HS-27A (cell line): ENCODE measurements at places on chromosomes 1 and 21.

- DNase-seq, result no peak
These were observed 87.5 kb downstream of the DDX20 start for GRCh38 chr1:111843177-111843576.

DNA sequence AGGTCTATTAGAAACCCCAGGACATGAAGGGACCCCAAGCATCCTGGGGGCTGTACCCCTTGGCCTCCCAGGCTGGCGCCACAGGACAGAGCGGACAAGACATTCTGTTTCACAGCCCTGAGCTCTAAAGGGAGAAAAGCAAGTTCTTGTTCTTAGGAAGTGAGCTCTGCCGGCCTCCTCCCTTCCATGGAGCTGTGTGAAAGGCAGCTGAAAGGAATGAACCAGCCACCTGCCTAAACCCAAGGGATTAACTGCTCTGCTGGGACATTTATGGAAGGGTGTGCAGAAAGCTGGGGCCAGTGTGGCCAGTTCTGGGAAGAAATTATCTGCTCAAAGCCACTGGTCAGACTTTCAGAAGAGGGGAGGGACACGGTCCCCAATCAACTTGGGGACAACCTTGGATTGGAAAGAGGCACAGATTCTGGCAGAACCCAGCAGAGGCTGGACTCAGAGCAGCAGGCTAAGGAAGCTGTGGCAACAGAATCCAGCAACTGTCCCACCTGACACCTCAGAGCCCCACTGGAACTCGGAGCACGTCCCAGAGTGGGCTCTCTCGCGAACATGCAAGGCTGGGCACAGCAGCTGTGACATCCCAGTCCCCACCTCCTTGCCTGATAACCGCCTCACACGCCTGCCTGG lies 2.1 kb downstream of the KLHL21 start:
- DNase-seq, result no peak

GRCh38 chr1:186871784-186872183 lies 43.0 kb downstream of the PLA2G4A start:
- no peak for DNase-seq

DNA sequence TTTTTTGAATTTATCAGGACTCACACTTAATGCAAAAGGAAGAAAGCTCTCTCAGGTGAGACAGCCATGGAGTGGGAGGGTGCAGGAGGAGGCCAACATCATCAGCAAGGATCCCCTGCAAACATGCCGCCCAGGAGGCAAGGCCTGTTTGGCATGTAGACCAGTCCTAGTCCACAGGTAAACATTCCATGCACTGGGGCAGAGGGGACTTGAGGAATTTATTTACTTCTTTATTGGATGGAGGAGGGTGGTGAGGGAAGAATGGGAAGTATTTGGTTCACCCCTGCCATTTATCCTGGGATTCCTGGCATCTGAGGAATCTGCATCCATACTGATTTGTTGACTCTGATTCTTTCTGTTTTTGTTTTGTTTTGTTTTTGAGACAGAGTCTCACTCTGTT lies 1.5 kb upstream of the UQCRHL start:
- no peak for DNase-seq

DNA sequence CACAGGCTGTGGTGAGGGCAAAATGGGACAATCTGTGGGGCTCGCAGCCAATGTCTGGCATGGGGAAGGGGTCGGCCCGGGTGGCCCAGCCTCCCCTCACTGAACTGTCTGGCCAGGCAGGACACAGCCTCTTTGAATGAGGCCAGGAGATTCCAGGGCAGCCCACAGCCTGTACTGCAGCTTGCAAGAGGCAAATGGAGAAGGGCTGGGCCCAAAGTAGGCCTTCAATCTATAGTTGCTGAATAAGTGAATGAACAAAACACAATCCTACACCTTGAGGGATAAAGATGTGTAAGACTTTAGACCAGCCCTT lies 23.2 kb downstream of the SLC27A3 start:
- DNase-seq, result no peak

- DNase-seq, result peak; percentile 90
These were observed 50.9 kb downstream of the HTR6 start for GRCh38 chr1:19715334-19716203.

DNA sequence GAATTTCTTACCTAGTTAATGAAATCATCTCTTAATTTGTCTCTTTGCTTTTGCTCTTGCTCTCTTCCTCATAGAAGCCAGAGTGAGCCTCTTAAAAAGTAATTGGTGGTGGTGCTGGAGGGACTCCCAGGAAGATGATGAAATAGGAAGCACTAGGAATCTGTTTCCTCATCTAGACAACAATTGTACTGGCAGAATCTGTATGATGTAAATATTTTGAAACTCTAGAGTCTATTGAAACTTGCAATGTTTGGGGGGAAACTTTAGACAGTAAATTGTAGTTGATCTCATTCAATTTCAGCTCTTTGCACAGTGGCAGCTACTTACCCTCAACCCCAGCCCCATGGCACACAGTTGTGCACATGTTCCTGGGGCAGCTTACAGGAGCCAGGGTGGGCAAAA lies 10.6 kb downstream of the RGSL1 start:
- DNase-seq, result no peak

- no peak for DNase-seq
These were observed 55.9 kb downstream of the CD58 start for GRCh38 chr1:116514708-116515525.

- no peak for DNase-seq
These were observed 66.3 kb downstream of the PTPN14 start for GRCh38 chr1:214485151-214485550.

DNA sequence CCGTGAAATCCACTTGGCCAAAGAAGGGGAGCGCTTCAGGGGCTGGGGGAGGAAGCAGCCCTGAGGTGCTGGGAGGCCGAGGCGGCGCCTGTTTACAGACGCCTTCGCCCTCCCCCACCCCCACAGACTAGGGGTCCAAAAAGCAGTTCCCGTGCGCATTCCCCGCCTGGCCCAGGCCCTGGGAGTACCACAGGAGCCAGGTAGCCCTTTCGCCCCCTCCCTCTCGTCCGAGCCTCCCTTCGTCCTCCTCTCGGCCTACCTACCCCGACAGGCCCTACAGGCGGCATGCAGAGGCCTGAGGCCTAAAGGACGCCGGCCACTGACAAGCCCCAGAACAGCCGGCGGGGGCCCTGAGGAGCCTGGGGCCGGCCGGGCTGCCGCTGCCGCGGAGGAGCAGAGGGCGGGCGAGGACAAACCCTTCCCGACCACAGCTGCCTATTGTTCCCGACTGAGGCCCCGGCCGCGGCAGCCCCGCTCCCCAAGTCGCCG lies 522 bp downstream of the RC3H1 start:
- DNase-seq, result no peak

GRCh38 chr1:58901008-58901407 lies 117.2 kb upstream of the JUN start:
- no peak for DNase-seq

- DNase-seq, result no peak
These were observed 116.1 kb downstream of the PSMG1 start for GRCh38 chr21:39066829-39067780.

- peak; percentile 77 for DNase-seq
These were observed 43.5 kb downstream of the ALPL start for GRCh38 chr1:21552715-21553114.

DNA sequence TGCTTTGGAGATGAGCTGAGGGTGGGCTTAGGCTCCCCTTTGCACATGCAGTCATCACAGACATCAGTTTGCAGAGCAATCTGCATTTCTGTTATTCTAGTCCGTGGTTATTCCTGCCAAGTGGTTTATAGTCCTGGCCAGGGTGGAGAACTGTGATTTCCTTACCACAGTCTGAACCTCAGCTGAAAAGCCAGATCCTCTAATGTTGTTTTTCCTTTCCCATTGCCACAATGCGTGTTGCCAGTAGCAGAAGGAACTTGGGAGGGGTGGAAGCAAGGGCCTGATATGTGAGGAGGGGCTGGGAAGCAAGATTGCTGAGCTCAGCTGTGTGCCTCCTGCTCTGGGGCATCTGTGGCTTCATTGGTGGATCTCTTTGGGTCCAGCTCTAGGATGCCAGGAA lies 18.0 kb upstream of the ST3GAL3 start:
- no peak for DNase-seq

GRCh38 chr1:197486946-197487345 lies 218.9 kb downstream of the CRB1 start:
- DNase-seq, result no peak

- DNase-seq, result no peak
These were observed 19.7 kb downstream of the DPH5 start for GRCh38 chr1:101005871-101006270.

- no peak for DNase-seq
These were observed 102.4 kb downstream of the DMRTB1 start for GRCh38 chr1:53561503-53562105.

GRCh38 chr1:243667591-243667990 lies 182.5 kb downstream of the AKT3 start:
- DNase-seq, result no peak

GRCh38 chr1:244157731-244158438 lies 106.8 kb downstream of the ZBTB18 start:
- DNase-seq, result no peak

- DNase-seq, result no peak
These were observed 69.2 kb upstream of the AJAP1 start for GRCh38 chr1:4585216-4585615.

DNA sequence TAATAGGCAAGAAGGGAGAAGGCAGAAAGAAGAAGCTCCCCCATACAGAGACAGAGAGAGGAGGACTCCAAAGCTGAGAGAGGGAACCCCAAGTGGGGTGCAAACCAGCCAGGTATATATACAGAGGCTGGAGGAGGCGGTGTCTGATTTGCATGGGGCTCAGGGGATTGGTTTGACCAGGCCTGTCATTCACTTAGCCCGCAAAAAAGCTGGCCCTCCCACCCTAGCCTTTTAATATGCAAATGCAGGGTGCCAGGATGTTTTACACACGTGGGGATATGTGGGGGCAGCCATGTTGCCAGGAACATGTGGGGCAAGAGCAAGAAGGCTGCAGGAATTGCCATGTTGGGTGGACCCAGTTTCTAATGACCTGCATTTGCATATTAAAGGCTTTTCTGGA lies 37.0 kb upstream of the TENT5B start:
- no peak for DNase-seq

- no peak for DNase-seq
These were observed 69.1 kb upstream of the ABCG1 start for GRCh38 chr21:42149656-42150473.

GRCh38 chr1:209057901-209058300 lies 525.6 kb upstream of the CAMK1G start:
- no peak for DNase-seq

DNA sequence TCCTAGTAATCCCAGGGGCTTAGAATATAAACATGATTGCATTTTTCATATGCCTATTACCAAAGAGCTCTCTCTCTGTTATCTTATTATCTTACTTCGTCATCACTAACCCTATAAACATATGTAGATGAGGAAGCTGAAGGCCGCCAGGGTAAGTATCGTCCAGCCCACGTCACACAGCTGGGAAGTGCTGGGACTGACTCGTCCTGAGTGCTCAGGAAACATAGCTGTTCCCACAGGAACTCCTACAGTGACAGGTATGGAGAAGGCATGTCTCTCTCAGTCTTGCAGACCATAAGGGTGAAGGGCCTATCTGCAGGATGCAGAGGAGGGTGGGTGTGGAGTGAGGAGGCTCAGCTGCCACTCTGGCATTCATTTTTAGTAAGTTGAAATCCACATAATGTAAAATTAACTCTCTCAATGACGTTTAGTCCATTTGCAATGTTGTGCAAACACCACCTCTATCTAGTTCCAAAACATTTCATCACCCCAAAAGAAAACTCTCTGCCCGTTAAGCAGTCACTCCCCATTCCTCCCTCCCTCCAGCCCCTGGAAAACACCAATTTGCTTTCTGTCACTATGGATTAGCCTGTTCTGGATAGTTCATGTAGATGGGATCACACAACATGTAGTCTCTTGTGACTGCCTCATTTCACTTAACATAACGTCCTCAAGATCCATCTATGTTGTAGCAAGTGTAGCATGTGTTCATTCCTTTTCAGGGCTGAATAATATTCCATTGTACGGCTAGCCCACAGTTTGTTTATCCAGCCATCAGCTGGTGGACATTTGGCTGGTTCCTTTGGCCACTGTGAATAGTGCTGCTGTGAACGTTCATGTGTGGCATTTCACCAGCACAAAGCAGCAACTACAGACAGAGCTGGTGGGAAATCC lies 68.3 kb downstream of the TCP10L start:
- no peak for DNase-seq

DNA sequence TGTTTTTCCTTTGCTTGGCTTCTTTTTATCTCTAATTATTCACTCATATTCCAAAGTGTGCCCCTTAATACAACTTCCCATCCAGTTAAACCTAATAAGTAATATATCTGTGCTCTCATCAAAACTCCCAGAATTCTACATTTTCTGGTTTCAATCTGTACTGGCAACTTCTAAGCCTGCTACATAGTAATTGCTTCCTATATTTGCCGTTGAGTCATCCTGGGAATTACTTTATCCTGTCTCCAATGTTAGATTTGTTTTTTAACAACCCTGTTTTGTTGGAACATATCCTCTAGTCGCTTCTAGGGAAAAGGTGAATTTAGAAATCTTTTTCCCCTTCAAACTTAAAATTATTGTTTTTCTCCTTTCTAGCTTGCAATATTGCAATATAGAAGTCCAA lies 620.5 kb upstream of the PKN2 start:
- no peak for DNase-seq

DNA sequence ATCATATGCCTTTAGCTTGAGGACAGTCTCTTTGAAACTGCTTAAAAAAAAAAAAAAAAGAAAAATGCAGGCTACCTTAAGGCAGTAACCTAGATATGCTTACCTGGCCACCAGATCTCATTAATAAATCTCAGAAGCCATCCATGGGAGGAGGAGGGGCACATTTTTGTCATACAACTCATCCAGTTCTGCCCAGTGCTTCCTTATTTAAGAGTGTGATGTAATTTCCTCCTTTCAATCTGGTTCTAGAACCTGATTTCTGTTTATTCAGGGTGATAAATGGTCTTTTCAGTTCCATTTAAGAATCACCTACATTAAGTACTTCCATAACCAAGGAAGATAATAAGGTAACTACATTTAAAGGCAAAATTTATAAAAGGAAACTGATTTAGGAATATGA lies 6.1 kb downstream of the ERRFI1 start:
- DNase-seq, result no peak

DNA sequence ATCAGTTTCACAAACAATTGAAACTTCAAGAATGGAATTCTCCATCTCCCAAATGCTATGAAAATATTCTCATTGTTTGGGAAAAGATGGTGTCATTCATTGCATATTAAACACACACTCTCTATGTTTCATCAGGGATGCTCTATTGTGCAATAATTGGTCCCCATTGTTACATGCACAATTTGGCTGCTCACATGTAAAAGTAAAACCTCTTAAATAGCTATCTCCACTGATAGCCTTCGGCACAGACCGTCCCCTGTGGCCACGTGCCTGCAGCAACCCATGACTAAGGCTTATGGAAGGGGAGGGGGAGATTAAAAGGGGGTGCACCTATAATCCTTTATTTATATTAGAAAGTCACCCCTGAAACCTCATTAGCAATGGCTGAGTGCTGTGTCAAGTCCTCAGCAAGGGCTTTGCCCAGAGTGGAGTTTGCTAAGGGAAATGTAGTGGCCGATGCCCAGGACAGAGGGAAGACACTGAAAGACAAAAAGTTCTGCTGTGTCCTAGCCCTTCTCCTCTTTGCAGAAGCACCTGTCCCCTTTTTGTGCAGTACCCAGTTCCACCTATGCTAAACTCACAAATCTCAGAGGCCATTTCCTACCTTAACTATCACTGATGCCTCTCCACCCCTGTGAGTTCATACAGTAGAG lies 309.6 kb upstream of the ESRRG start:
- DNase-seq, result no peak

- no peak for DNase-seq
These were observed 47.3 kb upstream of the USP1 start for GRCh38 chr1:62389531-62389930.
